ENCODE measurements at places on chromosomes 5 and 9. TPM values are rescaled to one million over a fixed set of nuclear protein-coding genes. Genes with fewer than 3 reads are reported as not detected.

DNA sequence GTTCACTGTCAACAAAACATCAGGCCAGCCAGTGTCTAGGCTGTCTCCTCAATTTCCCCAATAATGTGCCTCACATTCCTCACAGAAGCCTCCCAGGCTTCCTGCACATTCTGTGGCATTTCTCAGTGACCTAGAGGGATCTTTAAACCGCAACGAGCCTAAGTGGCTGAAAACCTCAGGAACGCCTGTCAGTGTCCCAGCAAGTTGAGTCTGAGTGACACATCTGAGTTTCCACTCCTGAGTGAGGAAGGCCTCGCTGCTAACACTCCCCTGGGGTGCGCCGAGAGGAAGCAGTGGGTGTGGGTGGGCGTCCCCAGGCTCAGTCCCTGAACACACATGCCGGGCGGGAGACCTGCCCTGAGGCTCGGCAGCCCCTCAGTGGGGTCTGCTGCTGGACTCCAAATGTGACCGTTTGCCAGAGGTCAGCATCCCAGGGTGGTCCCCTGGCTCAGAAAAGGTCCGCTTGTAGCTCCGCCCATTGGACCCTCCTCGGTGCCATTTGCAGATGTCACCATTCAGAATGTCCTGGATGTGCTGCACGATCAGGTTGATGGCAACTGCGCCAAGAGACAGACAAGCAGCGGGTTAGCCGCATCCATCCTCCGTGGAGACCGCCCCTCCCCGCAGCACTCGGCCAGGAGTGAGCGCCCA, 6.3 kb downstream of the UCK1 start:
- DNase-seq, result no peak

DNA sequence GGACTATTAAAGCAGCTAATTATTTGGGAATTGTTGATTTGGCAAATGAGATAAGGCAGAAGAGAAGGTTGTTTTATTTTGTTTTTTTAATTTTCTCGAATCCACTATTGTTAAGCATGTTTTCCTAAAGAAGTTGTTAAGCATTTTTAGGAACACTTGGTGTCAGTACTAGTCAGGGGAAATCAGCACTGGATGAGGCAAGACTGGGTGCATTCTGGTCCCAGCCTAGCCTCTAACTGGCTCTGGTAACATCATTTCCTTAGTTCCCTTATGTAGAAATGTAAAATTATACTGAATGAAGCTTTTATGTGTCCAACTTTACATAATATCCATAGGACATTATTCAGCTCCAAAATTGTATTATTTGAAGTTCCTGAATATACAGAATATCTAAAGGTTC, 196.1 kb downstream of the PCSK5 start:
- DNase-seq, result no peak

DNA sequence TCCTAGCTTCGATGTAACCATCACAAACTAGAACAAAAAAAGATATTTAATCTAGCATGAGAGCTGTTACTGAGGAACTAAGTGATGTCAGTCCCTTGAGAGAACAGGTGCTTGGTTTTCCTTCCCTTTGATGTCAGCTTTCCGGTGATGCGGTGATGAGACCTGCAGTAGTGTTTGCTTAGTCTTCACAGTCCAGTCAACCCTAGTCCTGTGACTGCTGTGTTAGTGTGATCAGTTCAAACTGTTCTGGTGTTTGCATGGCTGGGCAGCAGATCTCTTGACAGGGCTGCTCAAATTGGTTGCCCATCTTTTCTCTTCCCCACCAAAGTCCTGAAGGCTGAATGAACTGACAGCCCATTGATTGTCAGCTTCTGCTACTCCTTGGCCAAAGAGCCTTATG, 608.6 kb upstream of the DAB2 start:
- no peak for DNase-seq

- no peak for DNase-seq
These were observed 32.6 kb upstream of the SMU1 start for GRCh38 chr9:33109097-33109496.

GRCh38 chr9:38442473-38443096, 18.3 kb upstream of the IGFBPL1 start:
- no peak for DNase-seq

GRCh38 chr9:124297551-124297901, 39.8 kb downstream of the NEK6 start:
- DNase-seq, result peak; percentile 91

DNA sequence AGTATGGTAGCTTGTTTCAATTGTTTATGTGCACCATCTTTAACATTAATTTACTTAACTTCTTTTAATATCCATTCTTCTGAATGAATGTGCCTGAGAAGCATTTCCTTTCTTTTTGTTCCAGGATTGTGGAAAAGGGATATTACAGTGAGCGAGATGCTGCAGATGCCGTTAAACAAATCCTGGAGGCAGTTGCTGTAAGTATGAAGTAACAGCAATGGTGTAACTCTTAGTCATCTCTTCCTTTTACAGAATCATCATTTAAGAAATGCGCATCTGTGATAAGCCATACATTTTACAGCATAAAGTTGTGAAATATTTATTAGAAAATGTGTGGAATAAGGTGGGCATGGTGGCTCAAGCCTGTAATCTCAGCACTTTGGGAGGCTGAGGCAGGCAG, 117.7 kb downstream of the STARD4 start:
- DNase-seq, result no peak

DNA sequence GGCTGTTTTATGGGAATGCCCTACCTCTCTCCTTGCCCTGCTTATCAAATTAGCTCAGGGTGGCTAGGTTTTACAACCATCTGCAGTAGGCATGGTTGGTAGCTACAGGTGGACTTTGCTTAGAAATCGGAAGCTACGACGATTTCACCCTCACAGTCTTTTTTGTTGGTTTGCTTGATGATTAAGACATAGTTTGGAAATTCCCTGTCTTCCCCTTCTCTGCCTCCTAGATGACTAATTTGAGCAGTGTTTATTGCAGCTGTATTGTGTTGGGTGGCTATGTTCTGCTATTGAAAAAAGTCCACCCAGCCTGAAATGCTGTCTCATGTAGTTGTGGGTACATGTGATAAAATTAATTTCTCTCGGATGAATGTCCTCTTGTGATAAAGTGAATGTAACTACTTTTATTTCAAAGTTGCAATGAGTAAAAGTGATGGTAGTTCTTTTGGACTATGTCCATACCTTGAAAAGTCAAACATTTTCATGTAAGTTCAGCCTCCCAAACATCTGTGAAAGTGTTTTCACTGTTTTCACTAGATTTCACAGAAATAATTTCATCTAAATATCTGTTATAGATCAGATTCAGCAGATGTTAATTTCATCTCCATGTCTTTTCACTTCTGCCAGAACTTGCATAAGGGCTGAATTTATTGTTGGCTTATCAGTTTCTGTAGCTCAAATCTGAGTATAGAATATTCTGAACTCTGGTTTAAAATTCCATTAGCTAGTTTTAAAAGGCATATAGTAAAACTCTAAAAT, 37.3 kb upstream of the FYB1 start:
- DNase-seq, result no peak

- no peak for DNase-seq
These were observed 25.2 kb downstream of the COL5A1 start for GRCh38 chr9:134666831-134667230.

DNA sequence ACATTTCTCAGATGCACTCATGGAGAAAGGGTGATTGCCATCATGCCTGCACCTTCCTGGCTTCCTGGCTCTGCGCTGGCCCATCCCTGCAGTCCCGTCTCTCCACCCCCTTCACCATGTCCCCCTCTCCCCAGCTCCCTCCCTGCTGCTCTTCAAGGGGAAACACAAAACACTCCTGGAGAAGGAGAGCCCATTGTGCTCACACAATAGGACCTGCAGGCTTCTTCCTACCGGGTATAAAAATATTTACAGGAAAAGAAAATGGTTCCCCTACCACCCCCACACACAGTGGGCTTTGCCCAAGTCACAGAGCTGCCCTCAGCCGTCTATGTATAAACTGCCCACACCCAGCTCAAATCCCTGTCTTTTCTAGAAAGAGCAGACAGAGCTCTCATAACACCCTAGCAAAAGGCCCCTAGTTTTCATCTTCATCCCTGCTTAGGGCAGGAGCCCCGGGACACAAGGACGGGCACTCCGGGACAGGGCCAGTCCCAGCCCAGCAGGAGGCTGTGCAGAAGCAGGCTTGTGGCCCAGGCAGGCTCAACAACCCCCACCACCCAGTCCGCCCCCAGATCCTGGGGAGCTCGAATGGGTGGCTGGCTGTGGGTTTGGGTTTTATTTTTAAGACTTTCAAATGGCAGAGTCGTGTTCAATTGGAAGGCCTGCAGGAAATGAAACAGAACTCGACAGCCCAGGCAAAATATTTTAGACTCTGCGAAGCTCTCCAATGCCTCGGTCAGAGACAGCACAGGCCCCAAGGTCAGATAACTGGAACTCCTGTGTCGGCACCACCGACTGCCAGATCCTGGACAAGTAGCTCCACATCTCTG, 77.3 kb downstream of the LRSAM1 start:
- DNase-seq, result no peak

DNA sequence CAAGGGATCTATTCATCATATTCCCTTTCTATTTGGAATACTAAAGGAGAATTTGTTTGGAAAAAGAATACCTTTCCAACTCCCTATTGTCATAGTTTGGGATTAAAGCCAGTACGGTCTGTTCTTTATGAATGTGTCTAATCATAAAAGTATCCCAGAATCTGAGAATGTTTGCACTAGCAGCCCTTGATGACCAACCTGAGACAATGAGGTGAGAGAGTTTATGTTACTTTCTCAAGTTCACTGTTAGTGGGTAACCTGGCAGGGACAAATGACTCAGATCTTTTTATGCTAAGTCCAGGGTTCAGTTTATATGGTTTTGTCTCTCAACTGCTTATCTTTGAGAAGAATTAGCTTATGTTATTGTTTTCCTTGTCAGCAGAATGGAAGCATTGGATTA, 25.3 kb upstream of the TLR4 start:
- DNase-seq, result no peak

GRCh38 chr9:120944434-120944843, 17.8 kb upstream of the TRAF1 start:
- no peak for DNase-seq

- DNase-seq, result no peak
These were observed 18.2 kb upstream of the SLCO4C1 start for GRCh38 chr5:102314328-102314727.

DNA sequence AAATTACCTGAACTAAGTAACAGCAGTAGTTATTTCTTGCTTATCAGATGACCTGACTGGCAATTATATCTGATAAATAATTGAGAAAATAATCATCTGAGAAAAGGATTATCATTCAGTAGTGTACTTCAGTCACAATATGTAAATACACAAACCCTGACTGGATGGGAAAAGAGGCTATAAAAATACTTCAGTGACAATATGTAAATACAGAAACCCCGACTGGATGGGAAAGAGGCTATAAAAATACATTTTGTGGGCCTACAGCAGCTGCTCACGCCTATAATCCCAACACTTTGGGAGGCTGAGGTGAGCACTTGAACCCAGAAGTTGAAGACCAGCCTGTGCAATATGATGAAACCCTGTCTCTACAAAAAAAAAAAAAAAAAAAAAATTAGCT, 11.1 kb downstream of the UBAP2 start:
- no peak for DNase-seq

DNA sequence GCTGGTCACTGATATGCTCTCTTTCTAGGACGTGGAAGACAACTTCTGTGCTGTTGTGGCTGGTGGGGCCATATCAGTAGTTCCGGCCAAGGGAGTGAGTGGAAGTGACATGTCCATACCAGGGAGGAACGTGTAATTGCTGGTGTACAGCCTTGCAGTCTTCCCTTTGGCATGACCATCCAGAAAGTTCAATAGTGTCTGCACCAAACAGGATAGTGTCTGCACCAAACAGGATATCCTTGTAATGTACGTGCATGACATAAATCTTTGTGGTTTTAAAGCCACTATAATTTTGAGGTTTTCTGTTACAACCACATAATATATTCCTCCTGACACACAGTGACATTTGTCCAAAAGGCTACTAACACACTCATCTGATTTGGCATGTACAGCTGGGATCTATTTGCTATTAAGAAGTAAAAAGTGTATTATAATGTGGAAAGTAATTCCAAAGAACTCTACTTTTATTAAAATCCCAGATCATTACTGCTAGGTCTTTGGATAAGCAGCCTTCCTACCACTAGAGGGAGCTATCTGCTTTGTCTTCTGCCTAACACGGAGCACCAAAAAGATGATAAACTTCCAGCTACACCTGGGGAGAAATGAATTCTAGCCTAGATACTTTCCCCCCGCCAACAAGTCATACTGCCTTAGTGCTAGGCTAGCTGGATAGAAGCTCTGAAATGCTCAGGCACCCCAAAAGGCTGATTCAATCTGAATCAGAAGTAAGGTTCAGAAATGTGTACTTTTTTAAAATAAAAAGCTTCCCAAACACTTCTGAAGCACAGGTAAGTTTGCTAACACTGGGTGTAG, 52.7 kb downstream of the RNF145 start:
- DNase-seq, result no peak

GRCh38 chr9:95268681-95269080, 48.8 kb downstream of the FANCC start:
- DNase-seq, result no peak

GRCh38 chr9:76729980-76730737, 34.1 kb upstream of the PCA3 start:
- DNase-seq, result no peak

DNA sequence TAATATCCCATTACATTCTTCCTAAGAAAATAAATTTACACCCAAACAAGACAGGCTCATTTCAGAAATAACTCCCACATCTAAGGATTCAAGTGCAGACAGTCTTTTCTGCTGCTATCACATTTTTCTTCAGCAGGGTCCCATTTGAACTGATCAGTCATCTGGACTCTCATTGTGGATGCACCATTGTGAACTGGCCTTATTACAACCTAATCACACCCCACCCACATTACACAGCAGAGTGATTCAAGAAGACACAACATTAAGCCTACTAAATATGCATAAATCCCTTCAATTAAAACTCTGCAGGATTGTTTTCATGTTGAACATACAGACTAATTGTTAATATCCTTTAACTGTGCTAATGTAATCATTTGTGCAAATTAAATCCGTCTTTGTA, 146.2 kb downstream of the CDH12 start:
- DNase-seq, result no peak

DNA sequence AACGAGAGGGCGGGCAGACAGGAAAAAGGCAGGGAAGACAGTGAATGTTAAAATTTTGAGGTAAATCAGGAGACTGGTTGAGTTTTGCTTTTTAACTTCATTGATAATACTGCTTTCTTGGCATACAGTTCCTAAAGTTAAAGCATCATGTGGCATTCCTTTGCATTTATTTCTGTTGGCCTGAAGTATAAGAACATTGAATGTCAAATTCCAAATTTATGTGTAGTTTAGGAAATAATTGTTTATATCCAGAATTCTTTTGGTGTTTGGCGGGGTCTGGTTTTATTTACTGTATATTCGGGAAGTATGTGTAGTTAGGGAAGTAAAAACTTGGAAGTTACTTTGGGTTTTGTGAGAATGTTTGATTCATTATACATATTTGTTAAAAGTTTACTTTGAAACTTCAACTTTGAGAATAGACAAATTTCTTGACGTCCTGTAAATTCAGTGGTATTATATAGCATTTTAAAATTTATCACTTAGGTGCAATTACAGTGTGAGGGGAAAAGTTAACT, 83.2 kb downstream of the PTPDC1 start:
- DNase-seq, result no peak

Gene ERMP1
- total RNA-seq, result 26.3 TPM

Gene MAMDC2
- 8.9 TPM for total RNA-seq

Gene STING1
- 46.3 TPM for total RNA-seq

Gene POU5F2
- total RNA-seq, result 0.30 TPM

Gene PRRT1B
- total RNA-seq, result not detected

Gene PCDHB9
- total RNA-seq, result 0.59 TPM

Gene CBY3
- not detected for total RNA-seq

Gene UBE2QL1
- total RNA-seq, result 22.1 TPM

Gene LIX1
- not detected for total RNA-seq

Gene MRPL36
- 66.7 TPM for total RNA-seq

Gene EPB41L4A
- 18.6 TPM for total RNA-seq

Gene TEX48
- total RNA-seq, result not detected

Gene LNPEP
- total RNA-seq, result 53.0 TPM
